ENCODE measurements at places on chromosomes 12 and 14. TPM values are rescaled to one million over a fixed set of nuclear protein-coding genes. Genes with fewer than 3 reads are reported as not detected.

DNA sequence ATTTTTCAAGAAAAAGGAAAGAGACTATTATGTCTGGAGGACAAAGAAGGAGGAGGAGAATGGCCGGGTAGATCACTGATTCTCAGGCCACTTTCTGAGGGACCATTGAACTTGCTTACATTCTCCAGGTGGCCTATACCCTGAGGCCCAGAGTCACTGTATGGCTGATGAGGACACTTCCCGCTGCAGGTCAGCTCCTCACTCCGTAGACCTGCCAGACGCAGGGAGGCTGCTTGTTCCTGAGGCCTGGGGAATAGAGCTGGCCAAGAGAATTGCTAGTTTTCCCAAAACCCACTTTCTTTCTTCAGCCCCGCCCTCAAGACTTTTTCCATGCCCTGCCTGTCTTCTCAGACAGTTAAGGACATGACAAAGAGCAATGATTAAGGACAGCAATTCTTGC is 510.5 kb upstream of the TBX3 start:
- DNase-seq, result no peak

DNA sequence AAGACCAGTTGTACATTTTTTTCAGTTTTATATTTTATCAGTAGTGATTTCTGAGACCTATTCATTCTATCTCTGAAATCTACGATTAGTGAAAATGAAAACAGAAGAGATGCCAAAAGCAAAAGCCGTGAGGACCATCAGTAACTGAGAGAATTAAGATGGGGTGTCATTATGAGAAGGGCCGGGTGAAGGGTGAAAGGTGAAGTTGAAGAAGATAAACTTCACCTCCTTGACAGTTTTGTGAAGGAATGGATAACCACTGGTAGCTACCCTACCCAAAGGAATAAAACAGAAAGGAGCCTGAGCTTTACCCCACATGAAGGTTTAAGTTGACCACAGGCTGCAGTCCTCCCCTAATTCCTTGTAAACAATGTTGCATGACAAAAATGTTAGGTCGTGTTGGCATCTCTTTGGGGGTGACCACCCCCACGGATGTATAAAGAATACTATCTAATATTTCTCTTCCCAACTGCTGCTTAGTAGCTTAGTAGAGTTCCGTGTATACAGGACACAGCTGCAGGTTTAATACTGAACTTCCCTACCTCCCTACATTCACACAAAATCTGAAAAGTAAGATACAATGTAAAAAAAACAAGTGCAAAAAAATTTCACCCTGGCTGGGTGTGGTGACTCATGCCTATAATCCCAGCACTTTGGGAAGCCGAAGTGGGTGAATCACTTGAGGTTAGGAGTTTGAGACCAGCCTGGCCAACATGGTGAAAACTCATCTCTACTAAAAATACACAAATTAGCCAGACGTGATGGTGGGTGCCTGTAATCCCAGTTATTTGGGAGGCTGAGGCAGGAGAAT is 23.9 kb downstream of the GPR19 start:
- no peak for DNase-seq

GRCh38 chr12:752695-753610 is 574 bp downstream of the WNK1 start:
- DNase-seq, result peak; percentile 30

- no peak for DNase-seq
These were observed 27.1 kb upstream of the TCP11L2 start for GRCh38 chr12:106275458-106275857.

DNA sequence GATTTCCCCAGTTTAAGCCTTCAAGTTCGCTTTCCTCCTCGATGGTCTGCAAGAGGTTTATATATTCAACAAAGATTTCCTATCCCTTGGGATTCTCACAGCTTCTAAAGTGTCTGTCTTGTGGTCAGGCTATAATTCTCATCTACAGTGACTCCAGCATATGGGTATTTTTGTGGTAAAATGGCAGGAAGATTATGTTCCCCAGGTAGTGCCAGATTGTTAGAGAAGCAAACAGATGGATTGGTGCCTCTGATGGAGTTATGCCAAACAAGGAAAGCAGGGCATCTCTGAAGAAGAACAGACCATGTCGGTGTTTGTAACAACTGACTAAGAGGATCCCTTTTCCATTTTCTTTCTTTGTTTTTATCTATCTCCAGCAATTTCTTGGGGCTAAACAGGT is 5.5 kb upstream of the CCDC175 start:
- DNase-seq, result no peak

GRCh38 chr12:10697156-10697555 is 23.3 kb upstream of the STYK1 start:
- DNase-seq, result no peak

DNA sequence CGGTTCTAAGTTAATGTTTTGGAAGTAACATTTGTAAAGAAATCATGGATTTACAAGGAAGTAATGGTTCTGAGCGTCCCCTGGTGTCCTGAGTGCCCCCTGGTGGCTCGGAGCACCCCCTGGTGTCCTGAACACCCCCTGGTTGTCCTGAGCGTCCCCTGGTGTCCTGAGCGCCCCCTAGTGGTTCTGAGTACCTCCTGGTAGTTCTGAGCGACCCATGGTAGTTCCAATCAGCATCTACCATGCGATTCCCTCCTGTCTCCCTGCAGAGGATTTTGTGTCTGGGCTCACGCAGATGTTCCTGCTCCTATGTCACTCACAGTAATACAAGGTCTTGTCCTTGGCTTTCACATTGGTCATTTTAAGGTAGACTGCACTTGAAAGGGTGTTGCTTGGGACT is 1352.9 kb downstream of the TMEM121 start:
- DNase-seq, result no peak

DNA sequence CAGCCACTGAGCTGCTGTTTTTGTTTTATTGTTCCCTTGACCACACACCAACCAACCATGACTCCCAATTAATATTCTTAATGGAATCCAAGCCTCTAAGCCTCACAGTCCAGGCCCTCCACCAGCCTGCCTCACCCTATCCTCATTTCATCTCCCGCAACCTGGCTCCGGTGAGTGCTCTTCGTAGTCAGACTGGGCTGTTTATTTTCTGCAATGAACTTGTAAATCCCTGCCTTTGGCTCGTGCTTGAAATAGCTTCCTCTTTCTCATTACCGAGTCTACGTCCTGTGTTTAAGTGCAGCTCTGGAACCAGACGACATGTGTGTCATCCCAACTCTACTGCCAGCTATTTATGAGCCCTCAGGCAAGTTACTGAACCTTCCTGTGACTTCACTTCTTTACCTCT is 12.4 kb upstream of the ETFBKMT start:
- DNase-seq, result no peak

DNA sequence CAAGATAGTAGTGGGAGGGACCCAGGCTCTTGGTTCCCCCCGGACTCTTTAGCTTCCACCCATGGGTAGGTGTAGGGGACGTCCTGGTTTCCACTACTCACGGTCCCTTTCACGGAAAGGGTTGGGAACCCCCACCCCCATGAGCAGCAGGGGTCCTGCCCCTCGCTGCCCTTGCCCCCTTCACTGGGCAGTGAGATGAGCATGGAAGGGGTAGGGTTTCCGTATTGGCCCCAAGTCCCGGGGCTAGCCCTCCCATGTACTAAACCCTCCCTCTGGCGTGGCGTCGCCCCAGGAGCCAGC is 12.7 kb downstream of the AGAP2 start:
- DNase-seq, result no peak

GRCh38 chr12:5665615-5666014 is 233.7 kb downstream of the NTF3 start:
- no peak for DNase-seq

GRCh38 chr12:42933461-42934081 is 344.0 kb upstream of the PRICKLE1 start:
- no peak for DNase-seq

DNA sequence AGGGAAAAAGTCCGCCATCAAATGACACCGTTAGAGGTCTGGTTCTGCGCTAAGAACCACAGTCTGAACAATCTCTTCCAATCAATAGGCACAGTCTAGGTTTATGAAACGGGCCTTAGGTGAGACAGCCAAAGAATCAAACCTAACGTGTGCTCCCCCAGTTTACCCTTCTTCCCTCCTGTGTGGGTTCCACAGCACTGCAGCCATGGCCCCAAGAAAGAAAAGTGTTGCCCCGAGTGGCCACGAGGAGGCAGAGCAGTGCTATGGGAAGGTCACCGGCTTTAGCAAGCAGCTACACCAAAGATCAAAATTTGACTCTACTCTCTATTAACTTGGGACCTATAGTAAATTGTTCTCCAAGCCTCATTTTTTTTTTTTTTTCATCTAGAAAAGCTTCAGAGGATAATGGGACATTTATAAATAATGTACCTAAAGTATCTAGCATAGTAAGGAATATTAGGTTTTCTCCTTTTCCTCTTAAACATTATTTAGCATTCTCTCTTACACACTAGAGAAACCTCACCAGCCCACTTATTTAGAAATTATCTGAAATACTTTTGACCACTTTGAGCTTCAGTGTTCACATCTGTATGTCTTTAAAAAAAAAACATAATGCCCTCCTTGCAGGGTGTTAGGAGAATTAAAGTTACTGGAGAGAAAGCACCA is 70.2 kb upstream of the GPHB5 start:
- DNase-seq, result peak; percentile 49

GRCh38 chr14:96455588-96455987 is 46.6 kb upstream of the PAPOLA start:
- no peak for DNase-seq

DNA sequence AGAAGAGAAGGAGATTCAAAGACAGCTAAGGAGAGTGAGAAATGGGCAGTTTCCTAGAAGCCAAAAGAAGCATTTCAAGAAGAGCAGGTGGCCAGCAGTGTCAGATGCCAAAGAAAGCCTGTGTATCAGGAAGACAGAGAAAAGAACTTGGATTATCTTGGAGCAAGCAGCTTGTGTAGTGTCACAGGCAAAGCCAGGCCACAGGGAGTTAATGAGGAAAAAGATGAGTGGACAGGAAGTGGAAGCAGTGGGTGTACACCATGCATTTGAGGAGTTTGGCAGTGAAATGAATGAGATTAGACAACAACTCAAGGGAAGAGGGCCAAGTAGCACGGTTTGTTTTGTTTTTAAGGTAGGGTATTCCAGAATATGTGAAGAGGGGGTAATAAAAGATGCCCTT is 5.6 kb upstream of the MYH7 start:
- no peak for DNase-seq

- no peak for DNase-seq
These were observed 787.3 kb downstream of the VRK1 start for GRCh38 chr14:97584528-97584927.

- no peak for DNase-seq
These were observed 406.9 kb upstream of the CLEC14A start for GRCh38 chr14:38662781-38663180.

DNA sequence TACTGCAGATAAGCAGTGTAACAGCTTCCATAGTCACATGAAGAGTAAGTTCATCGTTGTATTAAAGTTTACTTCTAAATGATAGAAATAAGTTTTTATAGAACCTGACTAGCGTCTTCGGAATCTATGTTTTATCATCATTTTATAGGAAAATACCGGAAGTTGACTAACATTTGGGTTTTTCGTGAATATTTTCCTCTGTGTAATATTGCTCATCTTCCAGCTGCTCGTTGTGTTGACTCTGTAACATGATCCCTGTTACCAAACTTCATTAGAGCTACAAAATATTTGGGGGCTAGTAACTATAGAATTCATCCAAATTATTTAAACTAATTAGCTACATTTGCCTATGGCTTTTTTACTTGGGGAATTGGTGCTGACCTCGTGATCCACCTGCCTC is 37.2 kb downstream of the DDX51 start:
- DNase-seq, result no peak

GRCh38 chr12:102322254-102322653 is 124.6 kb upstream of the PMCH start:
- DNase-seq, result no peak

GRCh38 chr14:35875296-35875695 is 49.2 kb downstream of the BRMS1L start:
- DNase-seq, result no peak

DNA sequence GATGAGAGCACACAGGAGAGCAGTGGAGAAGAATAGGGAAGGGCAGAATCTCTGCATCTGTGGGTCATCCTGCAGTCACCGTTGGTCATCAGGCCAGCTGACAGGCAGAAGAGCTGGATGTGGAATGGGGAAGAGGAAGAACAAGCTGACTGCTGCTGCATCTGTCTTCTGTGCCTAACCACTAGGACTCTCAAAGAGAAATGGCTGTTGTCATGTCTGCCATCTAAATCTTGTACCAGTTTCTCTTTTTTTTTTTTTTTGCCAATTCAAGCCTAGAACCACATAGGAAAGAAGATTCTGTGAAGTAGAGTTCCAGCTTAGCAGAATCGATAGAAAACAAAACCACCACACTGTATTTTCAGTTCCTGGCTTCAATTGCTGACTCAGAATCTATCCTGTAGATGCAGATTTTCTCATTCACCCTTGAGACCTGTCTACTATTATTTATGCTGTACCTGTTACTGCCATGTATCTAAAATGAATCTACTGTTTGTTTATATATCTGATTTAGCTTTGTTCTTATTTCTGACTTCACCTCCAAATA is 421.9 kb upstream of the PRICKLE1 start:
- no peak for DNase-seq

DNA sequence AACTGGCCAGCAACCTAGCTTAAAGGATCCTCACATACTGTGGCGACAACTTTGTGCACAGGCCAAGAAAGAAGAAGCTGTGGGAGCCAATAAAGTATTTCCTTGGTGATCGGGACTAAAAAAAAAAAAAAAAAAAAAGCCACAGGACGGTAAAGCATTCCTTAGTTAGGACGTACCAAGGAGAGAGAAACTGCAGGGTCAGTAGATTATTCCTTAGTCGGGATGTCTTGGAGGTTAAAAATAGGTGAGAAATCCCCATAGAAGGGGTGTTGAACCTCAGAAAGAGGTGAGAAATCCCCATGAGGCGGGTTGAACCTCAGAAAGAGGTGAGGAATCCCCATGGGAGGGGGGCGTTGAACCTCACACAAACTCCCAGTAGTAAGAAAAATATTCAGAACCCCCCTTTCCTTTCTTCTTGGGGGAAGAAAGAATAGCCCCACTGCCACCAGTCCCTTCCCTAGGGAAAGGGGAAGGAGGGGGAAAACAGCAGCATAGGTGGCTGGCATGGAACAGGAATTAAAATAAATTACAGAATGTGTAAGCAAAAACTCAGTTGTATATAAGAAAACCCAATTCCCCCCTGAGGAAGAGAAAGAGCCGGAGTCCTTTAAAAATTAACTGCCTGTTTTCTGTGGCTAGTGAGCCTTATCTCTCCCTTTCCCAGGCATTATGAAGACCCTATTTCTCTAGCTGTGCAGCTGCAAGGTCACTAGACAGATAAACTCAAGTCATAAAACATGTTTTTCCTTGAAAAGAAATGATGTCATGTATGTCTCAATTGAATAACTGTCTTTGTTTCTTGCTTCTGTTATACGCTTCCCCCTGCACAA is 26.8 kb downstream of the KLRK1 start:
- no peak for DNase-seq

- no peak for DNase-seq
These were observed 130.6 kb upstream of the SINHCAF start for GRCh38 chr12:31456562-31456961.

Gene TROAP
- 2.0 TPM for total RNA-seq

Gene RERG
- total RNA-seq, result 5.9 TPM

Gene VWF
- total RNA-seq, result 97.3 TPM

Gene PTMS
- total RNA-seq, result 293 TPM

Gene MYH7
- total RNA-seq, result 0.12 TPM

Gene TBC1D30
- total RNA-seq, result 17.1 TPM

Gene RIMKLB
- total RNA-seq, result 34.0 TPM

Gene OR6C2
- total RNA-seq, result not detected

Gene IGFBP6
- 22.8 TPM for total RNA-seq

Gene DLK1
- 7.0 TPM for total RNA-seq

Gene IL31
- not detected for total RNA-seq

Gene DICER1
- total RNA-seq, result 49.3 TPM

Gene GYS2
- not detected for total RNA-seq

Gene PLBD1
- 41.9 TPM for total RNA-seq
